ENCODE measurements at places on chromosomes 3 and 15.

DNA sequence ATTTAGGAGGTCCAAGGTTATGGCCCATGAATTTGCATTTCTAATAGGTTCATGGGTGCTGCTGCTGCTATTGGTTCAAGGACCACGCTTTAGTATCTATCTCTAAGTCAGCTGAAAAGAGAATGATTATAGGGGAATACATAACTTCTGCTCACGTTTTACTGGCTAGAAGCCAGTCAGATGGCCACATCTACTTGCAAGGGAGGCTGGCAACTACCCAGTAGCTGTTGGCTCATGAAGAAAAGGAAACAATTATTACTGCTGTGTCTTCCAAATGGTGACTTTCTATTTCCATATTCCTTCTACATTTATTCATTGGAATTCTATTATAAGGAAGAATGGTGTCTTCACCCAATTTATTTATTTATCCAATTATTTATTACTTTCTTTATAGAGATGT, 54.2 kb downstream of the SLC25A36 start:
- no peak for DNase-seq

DNA sequence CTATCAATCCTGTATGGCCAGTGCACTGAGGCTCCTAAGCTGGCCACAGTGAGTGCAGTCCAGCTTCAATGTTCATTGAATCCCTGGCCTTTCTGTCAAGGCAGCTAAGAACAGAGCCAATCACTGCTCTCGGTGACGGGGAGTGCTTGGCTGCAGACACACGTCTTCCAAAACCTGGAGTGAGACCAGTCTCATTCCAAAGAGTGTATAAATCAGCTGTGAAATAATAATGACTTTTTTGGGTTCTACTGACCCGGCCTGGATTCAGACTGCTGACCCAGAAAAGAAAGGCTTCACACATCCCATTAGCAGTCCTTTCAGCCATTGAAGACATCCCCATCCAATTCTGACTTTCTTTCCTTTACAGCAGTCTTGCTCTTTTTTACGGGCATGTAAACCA, 665.5 kb downstream of the GBE1 start:
- DNase-seq = no peak

DNA sequence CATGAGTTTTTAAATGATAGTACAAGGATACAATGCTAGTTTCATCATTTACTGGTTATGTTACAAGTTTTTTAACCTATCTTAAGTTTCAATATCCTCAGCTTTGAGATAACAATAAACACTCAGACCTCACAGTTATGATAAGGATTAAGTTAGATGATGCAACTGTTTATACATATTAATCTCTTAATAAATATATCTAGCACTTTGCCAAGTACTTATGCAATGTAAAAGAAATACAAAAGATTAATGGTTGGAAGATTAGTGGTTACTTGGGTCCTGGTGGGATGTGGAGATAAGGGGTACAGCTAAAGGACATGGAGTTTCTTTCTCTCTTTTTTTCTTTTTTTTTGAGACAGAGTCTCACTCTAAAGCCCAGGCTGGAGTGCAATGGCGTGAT, 12.0 kb downstream of the SPPL2A start:
- DNase-seq = no peak

GRCh38 chr15:64599226-64599625, 138.8 kb downstream of the ZNF609 start:
- no peak for DNase-seq

GRCh38 chr3:5092018-5092417, 30.1 kb upstream of the ARL8B start:
- DNase-seq = no peak

DNA sequence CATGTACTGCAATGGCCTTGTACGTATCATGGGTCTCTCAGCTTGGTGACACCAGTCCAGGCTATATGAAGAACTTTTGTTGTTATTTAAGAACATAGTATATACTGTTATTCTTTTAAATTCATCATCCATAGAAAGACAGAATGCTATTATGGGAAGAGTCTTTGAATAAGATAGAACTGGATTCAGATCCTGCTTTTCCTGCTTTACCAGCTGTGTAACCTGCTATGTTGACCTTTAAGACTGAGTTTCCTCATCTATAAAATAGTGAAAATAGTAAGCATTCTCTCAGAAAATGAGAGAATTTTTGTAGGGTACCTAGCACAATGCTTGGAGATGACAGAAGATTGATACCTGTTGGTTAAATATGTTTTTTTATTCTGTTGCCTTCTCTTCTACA, 204.1 kb upstream of the TBL1XR1 start:
- no peak for DNase-seq

DNA sequence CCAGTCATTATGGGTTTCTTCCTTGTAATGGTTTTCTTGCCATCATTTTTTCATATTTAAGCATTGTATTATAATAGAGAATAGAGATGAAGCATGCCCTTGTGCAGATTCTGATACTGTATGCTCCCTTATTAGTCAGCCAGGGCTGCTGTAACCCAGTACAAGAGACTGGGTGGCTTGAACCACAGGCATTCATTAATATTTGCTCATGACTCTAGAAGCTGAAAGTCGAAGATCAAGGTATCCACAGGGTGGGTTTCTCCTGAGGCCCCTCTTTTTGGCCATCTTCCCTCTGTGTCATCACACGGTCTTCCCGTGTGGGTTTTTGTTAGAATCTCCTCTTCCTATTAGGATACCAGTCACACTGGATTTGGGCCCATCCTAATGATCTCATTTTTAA, 74.5 kb downstream of the FOXP1 start:
- no peak for DNase-seq

- peak; percentile 39 for DNase-seq
Measured at GRCh38 chr3:46923559-46924350, 46.2 kb downstream of the PTH1R start.

DNA sequence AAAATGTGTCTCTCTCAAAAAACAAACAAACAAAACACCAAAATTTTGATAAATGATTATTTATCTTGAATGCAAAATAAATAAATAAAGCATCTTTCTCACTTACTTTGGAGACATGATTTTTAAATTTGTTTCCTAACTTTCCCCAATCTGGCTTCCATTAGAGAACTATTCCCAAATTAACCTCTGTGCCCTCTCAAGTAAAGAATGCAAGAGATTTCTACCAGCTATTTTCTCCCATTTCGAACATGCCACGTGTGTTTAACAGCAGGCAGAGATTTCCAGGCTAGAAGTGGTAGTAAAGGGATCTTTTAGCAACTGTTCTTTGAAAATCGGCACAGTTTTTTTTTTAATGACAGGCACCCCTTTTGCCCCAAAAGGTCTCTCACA, 269.1 kb downstream of the SHQ1 start:
- no peak for DNase-seq

DNA sequence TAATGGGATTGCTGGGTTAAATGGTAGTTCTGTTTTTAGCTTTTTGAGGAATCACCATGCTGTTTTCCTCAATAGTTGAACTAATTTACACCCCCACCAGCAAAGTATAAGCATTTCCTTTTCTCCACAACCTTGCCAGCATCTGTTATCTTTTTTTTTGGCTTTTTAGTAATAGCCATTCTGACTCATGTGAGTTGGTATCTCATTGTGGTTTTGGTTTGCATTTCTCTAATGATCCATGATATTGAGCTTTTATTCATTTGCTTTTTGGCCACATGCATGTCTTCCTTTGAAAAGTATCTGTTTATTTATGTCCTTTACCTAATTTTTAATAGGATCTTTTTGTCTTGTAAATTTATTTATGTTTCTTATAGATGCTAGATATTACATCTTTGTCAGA, 288.2 kb downstream of the EPHA6 start:
- no peak for DNase-seq

DNA sequence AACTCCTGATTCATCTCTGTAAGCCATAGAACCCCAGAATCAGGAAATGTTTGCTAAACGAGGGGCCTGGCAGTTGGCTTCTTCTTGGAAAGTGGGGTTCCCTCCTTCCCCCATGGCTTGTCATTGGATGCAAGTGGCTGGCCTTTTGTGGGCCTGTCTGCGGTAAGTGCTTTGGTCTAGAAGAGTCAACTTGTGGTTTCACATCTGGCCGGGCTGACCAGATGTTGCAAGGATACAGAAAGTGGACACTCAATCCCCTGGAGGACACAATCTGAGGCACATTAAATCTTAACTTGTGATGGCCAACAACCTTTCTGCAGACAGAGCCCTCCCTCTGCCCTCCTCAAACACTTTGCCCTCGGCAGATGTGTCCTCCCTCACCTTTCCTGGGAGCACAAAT, 1.1 kb downstream of the FAH start:
- no peak for DNase-seq

DNA sequence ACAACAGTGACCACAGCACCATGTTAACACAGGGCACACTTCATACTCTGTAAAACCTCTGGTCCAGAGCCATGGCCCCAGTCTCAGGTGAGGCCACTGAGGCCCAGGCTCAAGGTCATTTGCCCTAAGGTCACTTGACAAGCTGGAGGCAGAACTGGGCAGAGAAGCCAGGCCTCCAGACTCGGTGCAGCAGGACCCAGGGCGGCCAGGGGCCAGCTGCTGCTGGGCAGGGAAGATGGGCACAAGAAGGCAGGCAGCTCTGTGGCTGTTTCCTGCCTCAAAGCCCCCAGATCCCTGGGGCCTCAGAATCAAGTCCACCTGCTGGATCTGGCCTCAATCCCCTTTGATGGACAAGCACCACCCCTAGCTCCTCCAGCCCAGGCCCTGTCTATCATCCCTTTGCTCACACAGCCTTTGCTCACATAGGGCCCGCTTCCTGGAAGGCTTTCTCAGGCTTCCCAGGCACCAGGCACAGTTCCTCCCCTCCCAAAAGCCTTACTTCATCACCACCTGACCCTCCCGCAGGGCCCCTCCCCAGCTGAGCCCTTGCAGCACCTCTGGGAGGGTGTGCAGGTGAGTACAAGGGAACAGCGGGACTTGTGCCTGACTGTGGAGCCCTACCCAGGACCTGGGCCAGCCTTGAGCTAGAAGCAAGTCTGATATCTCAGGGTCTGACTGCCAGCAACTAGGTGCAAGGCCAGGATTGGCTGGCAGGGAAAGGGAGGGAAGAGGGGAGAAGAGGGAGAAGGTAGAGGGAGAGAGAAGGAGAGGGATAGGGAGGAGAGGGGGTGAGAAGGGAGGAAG, 38.0 kb upstream of the LINGO1 start:
- no peak for DNase-seq

DNA sequence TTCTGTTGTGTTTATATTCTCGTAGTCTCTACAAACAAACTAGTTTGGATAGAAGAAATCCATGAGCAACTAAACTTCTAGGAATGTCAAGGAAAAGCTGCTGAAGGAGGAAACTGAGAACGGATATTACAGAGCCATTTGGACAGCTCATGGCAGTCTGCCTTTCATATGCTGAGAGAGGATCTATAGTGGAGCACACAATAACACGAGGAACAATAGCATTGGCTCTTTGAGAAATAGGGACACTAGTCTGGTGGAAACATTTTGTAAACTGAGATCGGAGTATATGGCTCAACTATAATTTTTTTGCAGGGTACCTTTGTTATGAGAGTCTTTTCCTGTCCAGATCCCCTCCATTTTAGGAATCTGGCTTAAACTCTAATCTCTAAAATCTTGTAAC, 200.5 kb downstream of the CLSTN2 start:
- no peak for DNase-seq

Measured in muscle of back (tissue), 13 donors.